ENCODE measurements at places on chromosomes 1 and 21.

DNA sequence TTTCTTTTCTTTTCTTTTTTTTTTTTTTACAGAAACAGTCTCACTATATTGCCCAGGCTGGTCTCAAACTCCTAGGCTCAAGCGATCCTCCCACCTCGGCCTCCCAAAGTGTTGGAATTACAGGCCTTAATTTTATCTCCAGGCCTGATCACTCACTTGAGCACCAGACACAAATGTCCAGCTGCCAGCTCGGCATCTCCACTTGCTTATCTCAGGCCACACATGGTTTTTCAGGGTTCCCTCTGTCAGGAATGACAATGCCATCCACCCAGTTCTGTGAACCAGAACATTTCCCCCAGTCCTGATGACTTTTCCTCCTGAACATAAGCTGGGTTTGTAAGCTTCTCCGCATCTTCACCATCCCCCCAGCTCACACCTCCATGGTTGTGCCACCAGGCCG is 44.6 kb upstream of the ZNF281 start:
- no peak for DNase-seq

- no peak for DNase-seq
Measured at GRCh38 chr21:39176271-39176709, 7.0 kb downstream of the PSMG1 start.

- peak; percentile 91 for DNase-seq
Measured at GRCh38 chr1:231161667-231162296, at the start of gene TRIM67. Gene TRIM67, plus strand, starts transcription at chr1:231162058. Its CDS starts 912 bp downstream, at chr1:231162970.

DNA sequence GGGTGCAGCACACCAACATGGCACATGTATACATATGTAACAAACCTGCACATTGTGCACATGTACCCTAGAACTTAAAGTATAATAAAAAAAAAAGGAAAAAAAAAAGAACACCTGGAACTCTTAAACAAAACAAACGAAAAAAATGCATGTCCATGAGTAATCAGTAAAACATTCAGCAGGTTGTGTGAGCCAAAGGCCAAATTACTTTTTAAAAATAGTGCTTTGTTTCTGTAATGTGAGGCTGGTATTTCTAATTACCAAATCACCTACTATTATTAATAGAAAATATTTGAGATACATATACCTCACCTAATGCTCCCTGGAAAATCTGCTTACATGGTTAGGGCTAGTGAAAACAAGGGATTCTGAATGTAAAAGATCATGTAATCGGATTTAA is 294.4 kb upstream of the NR5A2 start:
- DNase-seq, result no peak

DNA sequence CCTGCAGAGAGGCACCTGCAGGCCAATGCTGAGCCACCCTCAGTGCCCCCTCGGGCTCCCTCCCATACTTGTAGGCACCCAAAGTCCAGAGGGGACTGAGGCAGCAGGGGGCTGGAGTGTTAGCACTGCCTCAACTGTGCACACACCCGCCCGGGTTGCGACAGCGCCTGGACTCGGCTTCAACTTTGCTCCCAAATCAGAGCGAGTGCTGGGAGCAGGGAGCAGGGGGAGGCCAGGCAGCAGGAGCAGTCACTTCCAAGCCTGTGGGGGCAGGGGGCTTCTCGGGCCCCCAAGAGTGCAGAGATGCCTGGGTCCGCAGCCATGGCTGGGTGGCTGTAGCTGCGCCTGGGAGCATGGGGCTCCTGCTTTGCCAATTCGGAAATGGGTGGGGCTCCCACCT is 79.5 kb downstream of the DISP1 start:
- no peak for DNase-seq

GRCh38 chr1:36453600-36454388 is 3.5 kb upstream of the OSCP1 start:
- no peak for DNase-seq

GRCh38 chr21:37799211-37800056 is 116.8 kb downstream of the KCNJ6 start:
- no peak for DNase-seq
